ENCODE measurements at places on chromosomes 12 and 14.

GRCh38 chr12:3680919-3681594 is 71.9 kb downstream of the CRACR2A start:
- no peak for DNase-seq

GRCh38 chr14:77189479-77189878 is 7.9 kb downstream of the TMEM63C start:
- DNase-seq = no peak

- DNase-seq = no peak
Measured at GRCh38 chr14:102087762-102088011, 843 bp upstream of the HSP90AA1 start.

DNA sequence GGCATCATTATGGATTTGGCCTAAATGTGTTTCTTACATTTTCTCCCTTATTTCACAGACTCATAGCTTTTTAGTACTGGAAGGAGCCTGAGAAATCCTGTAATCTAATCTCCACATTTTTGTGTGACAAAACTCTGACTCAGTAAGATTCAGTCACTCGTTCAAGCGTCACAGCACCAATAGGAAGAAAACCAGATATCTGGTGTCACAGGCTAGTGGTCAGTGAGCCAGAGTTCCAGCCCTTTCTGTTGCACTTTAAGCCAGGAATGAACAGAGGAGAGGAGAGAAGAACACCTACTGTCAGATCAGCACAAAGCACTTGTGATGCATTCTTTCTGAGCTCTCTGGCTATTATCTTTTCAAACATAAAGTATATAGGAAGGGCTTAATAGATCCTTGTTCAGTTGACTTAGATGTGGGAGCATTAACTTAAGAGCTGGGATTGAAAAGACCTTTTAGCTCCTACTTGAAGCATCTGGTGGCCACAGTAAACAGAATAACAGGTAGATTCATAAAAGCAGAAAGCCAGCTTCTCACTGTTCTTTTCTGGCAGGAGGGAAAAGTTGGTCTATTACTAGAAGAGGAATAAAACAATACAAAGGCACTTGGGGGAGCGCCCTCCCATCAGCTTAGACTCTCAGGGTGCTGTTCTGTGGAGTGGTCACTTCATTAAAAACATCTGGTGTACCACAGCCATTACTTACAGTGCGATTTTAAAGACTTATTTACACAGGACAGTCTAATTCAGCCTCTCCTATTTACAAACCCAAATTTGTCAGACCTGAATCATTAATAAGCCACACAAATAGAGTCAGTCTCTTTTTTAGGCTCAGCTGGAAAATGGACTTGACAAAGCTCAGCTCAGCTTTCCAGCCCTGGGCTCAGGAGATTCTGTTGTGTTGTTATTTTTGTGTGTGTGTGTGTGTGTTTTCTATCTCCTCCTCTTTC is 12.2 kb upstream of the NID2 start:
- no peak for DNase-seq

DNA sequence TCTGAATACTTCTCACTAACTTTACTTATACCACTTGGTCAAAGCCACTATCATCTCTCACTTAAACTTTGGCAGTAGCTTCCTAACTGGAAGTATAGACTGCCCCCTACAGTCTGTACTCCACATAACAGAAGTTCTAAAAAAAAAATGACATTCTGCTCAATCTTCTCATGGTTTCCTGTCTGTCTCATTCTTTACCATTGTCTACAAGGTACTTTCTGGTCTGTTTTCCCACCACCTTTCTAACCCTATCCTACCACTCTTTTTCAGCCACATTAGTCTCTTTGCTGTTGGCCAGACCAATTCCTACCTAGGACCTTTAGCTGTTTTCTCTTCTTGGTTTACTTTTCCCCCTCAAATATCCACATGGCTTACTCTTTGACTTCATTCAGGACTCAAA is 14.7 kb downstream of the CPSF6 start:
- no peak for DNase-seq

DNA sequence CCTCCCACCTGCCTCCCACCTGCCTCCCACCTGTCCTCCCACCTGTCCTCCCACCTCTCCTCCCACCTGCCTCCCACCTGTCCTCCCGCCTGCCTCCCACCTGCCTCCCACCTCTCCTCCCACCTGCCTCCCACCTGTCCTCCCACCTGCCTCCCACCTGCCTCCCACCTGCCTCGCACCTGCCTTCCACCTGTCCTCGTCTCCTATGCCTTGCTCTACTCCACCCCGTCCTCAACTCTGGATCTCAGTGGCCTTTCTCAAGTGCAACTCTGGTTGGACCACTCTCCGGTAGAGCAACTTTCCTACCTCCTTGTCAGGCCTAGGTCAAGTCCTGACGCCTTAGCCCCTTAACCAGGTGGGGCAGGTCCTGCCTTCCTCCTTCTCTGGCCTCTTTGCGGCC is 29.3 kb upstream of the PEX5 start:
- DNase-seq = no peak

DNA sequence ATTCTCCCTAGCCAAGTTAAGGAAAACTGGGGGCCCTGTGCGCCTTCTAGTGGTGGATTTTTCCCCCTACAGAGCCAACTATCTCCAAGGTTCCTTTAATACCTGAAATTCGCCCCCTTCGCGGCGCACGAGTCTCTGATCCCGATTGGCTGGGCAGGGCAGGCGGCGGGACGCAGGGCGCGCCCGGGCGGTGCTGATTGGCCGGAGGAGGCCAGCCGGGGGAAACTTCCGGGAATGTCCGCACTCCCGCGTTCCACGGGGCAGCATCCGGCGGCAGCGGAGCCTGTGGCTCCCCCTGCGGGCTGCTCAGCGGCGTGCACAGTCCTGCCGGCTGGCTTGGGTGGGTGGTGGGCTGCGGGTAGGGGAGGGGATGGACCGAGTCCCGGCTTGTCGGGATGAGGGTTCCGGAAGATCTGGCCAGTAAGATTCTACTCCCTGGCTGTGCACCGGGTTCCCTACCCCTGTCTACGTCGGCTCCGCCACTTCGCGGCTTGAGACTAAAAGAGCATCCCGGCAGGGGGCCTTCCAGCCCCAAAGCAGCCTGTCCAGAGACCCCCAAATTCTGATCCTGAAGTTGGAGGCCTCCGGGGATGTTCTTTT is at the start of gene NABP2:
TSS of gene NABP2 (plus strand) at position 241 of the 600 bp plus-strand sequence. CDS start 515 bp downstream, outside the sequence.
- peak; percentile 74 for DNase-seq

- no peak for DNase-seq
Measured at GRCh38 chr14:68843471-68844209, 50.8 kb upstream of the ZFP36L1 start.

- no peak for DNase-seq
Measured at GRCh38 chr12:79194595-79194994, 330.0 kb downstream of the SYT1 start.

- no peak for DNase-seq
Measured at GRCh38 chr14:104048758-104049507, 36.6 kb upstream of the ASPG start.

DNA sequence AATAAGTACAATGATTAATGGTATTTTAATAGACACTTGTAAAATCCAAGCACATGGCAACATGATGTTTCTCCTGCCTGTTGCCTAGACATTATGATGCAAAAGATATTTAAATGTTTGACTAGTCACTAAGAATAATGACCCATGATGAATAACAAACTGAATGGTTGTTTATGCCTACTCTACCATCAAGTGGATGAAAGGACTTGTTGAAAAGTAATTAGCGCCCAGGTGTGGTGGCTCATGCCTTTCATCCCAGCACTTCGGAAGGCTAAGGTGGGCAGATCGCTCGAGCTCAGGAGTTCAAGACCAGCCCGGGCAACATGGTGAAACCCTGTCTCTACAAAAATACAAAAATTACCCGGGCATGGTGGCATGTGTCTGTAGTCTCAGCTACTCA is 30.7 kb downstream of the KIF21A start:
- DNase-seq = no peak

DNA sequence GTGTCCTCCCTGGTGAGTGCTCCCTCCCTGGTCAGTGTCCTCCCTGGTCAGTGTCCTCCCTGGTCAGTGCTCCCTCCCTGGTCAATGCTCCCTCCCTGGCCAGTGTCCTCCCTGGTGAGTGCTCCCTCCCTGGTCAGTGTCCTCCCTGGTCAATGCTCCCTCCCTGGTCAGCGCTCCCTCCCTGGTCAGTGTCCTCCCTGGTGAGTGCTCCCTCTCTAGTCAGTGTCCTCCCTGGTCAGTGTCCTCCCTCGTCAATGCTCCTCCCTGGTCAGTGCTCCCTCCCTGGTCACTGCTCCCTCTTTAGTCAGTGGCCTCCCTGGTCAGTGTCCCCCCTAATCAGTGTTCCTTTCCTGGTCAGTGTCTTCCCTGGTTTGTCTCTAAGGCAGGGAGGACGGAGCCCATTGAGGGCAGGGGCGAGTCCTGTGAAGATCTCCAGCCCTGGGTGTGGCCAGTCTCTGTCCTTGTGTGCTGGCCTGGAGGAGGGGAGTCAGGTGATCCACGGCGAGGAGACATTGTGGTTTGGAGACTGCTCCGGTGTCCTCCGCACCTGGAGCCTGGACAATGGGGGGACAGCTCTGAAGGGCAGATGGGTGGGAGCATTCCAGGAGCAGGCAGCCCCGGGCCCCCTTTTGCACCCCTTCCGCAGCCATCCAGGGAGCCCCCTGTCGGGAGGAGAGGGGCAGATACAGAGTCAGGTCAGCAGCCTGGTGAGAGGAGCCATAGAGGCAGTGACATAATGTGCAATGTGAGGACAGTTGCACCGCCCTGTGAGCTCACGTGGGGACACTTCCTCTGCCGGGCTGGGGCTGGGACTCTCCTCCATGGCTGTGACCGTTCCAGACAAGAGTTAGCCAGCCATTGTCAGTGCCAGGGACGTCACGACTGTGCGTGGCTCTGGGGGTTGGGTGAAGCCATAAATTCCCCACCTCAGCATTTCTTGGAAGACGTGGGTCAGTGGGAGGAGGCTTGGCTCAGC is 93.4 kb downstream of the ADGRD1 start:
- no peak for DNase-seq

DNA sequence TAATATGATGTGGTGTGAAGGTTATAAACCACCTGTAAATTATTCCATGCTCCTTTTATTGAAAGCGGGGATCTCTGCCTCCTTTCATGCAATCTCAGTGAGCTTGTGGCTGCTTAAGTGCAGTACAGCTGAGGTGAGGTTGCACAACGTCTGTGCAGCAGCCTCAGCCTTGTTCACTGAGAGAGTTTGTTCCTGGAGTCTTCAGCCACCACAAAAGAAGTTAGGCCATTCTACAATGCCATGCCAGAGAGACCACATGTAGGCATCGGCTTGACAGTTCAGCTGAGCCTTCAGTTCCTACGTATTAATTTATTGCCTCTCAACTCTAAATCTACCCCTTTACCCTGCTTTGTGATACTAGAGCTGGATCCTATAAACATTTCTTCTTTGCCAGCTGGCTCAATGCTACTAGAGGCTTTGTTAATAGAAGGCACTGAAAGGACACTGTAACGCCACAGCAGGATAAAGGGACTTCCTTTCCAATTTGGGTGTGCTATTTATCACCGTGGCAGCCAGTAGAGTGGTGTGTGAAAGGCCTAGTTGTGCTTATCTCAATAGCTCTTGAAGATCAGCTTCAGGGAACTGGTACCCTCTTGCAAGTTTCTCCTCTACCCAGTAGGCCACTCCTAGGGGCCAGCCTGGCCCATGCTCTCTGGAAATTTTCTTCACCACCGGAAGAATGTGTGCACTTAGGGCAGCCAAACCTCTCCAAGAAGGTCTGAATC is 337.7 kb downstream of the IPO8 start:
- no peak for DNase-seq

GRCh38 chr14:58785701-58786100 is 147.9 kb downstream of the DACT1 start:
- DNase-seq = no peak

GRCh38 chr14:68794851-68795596 is 2.2 kb upstream of the ZFP36L1 start:
- DNase-seq = no peak

DNA sequence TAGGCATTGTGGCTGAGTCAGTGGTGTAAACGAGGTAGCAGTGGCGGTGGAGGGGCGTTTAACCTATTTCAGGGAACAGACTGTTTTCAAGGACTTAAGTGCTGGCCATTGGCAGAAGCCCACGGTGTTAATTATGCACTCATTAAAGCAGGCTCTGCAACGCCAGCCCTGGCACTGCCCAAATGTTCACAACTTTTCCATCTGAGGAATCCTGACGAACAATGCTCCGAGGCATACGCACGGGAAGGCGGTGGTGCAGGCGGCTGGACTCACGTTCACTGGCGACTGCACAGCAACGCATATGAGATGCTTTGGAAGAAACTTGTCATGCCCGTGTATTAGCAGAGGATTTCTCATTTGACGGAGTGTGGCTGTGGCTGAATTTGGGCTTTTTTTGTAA is 70.6 kb upstream of the SLC24A4 start:
- DNase-seq = no peak

GRCh38 chr14:95527387-95528002 is 7.4 kb upstream of the GLRX5 start:
- no peak for DNase-seq

DNA sequence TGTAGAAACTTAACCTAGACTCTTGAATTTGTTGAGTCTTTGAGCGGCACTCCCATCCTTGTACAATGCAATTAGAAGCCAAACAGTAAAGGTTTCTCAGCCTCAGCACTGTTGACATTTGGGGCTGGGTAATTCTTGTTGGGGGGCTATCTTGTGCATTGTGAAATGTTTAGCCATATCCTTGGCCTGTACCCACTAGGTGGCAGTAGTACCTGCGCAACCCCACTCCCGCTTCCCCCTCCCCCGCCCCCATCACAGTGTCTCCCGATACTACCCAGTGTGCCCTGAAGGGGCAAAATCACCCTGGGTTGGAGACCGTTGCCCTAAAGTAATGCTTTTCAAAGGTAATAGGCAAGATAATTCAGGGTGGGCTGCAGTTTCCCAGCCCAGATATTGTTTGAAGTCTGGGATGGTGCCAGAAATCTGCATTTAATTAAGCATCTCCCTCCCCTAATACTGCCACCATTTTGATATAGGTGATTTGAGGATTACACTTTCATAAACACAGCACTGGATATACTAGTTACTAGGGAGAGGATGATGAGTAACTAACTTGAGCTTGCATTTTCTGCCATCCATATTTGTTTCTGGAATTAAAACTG is 1.8 kb downstream of the COX6A1 start:
- DNase-seq = peak; percentile 5

DNA sequence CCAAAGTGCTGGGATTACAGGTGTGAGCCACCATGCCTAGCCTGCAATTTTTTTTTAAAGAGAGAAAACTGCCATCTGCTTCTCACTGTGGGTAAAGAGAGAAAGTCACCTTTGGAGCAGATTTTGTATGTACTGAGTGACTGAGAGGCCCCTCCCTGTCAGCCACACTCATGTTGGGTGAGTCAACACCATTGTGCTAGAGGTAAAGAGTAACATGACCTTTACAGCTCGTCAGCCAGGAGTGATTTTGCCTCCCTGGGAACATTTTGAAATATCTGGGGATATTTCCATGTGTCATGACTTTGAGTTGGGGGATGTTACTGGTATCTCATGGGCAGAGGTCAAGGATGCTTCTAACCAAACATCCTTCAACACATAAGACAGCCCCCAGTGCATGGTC is 115.2 kb downstream of the KSR2 start:
- DNase-seq = no peak
